Gastrocnemius medialis (tissue), 4 donors: ENCODE measurements at places on chromosomes 5 and 9. TPM values are rescaled to one million over a fixed set of nuclear protein-coding genes. Genes with fewer than 3 reads are reported as not detected.

The MEIKIN gene
- total RNA-seq = not detected

The FAM169A gene
- not detected for total RNA-seq

The ZNF474 gene
- total RNA-seq = not detected

The ZBED3 gene
- total RNA-seq = 1.2 TPM

The F12 gene
- total RNA-seq = 1.2 TPM

The TMEM215 gene
- not detected for total RNA-seq

The TAS2R1 gene
- not detected for total RNA-seq

The PAPPA gene
- total RNA-seq = 2.1 TPM

The SPATA31C1 gene
- not detected for total RNA-seq

The ZNF300 gene
- total RNA-seq = 0.24 TPM

The NUP188 gene
- 28.7 TPM for total RNA-seq

The STK32A gene
- total RNA-seq = 1.2 TPM

The CD74 gene
- 291 TPM for total RNA-seq

The LRRC70 gene
- total RNA-seq = 0.80 TPM

The ASPN gene
- total RNA-seq = 4.2 TPM

The GSN gene
- 620 TPM for total RNA-seq

The SLC36A3 gene
- not detected for total RNA-seq

The FAT2 gene
- not detected for total RNA-seq

The UBE2QL1 gene
- total RNA-seq = 73.5 TPM

The CARD6 gene
- 4.5 TPM for total RNA-seq

The RMRP gene
- 715 TPM for total RNA-seq

The FBXL17 gene
- total RNA-seq = 23.5 TPM

The PDLIM4 gene
- 3.2 TPM for total RNA-seq

The IGIP gene
- total RNA-seq = 6.7 TPM

The IL13 gene
- not detected for total RNA-seq

The PRDM9 gene
- total RNA-seq = not detected

The TAF1L gene
- total RNA-seq = not detected

The FOXD4L3 gene
- total RNA-seq = not detected

The ZFR gene
- 84.0 TPM for total RNA-seq

The ADAMTS19 gene
- total RNA-seq = 0.41 TPM

The CNTNAP3 gene
- total RNA-seq = not detected

The MARCOL gene
- total RNA-seq = not detected

The SPINK9 gene
- total RNA-seq = not detected

The SLC34A3 gene
- not detected for total RNA-seq

The ELOVL7 gene
- total RNA-seq = 0.53 TPM

The ALDH1A1 gene
- total RNA-seq = 29.0 TPM

The CTXN3 gene
- total RNA-seq = not detected

The CCNJL gene
- not detected for total RNA-seq

The ACTBL2 gene
- total RNA-seq = not detected

The ACOT12 gene
- total RNA-seq = not detected

The MELK gene
- not detected for total RNA-seq
